Naive B cell (primary cell): ENCODE measurements at places on chromosomes 5 and 9. TPM values are rescaled to one million over a fixed set of nuclear protein-coding genes. Genes with fewer than 3 reads are reported as not detected.

DNA sequence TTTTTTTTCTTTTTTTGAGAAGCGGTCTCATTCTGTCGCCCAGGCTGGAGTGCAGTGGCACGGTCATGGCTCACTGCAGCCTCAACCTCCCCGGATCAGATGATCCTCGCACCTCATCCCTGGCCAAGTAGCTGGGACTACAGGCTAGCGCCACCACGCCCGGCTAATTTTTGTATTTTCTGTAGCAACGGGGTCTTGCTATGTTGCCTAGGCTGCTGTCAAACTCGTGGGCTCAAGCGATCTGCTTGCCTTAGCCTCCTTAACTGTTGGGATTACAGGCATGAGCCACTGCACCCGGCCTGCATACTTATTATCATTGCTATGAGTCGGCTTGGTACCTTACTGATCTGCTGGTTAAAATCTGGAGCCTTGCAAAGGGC lies 790 bp upstream of the IARS1 start:
- DNase-seq = no peak

DNA sequence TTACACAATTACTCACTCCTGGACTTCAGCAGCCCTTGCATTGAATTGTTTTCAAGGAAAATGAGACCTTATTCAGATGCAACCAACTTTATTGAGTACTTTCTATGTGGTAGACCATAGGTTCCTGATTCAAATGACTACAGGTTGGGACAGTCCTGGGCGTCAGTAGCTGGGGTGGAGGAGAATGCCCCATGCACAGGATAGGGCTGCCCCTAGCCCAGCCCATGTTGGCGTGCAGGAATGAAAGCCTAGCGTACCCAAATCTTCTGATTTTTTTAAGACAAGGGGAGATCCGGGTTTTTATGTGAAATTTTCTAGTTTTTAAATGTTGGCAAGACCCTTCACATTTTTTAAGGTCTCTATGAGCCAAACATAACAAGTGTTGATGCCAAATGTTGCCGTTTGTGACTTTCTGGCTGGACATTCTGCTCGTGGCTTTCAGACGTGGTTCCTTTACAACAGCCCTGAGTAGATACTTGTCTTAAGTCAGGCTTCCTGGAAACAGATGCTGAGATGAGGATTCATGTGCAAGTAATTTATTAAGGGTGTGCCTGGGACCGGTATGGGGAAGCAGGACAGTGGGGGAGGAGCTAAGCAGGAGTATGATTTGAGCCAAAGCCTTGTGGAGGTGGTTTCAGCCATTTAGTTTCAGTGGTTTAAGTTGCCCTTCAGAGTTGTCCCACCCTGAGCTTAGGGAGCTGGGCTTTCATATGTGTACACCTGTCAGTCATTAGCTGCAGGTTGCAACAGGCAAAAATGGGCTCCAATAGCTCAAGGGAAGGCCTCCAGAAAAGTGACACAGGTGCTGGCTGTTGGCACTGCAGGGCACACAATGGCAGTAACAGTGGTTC lies 154.1 kb downstream of the NTRK2 start:
- no peak for DNase-seq

DNA sequence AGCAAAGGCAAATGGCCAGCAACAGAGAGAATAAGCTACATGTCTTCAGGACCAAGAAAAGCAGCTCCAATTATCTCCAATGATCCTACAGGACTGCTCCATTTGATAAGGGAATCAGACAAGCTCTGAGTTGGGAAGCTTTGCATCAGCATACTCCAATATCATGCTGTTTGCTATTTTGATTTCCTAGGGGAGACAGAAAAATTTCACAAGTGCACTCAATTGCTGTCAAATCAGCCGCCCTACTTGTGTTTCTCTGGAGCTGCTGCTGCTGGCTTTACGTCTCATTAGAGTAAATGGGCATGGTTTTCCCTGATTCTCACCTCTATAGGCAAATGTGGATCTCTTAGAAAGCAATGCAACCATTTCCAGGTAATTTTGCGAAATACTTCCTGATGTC lies 201.7 kb downstream of the PRELID2 start:
- DNase-seq = no peak

GRCh38 chr5:16944816-16945562 lies 8.9 kb upstream of the MYO10 start:
- DNase-seq = no peak

GRCh38 chr5:146284016-146284415 lies 54.6 kb upstream of the POU4F3 start:
- no peak for DNase-seq

- DNase-seq = no peak
Observed at GRCh38 chr9:135221951-135222631, 134.6 kb downstream of the OLFM1 start.

PCDHGB7 gene
- polyA plus RNA-seq = not detected

ELP1 gene
- polyA plus RNA-seq = 13.2 TPM

LCP2 gene
- 2.9 TPM for polyA plus RNA-seq

BTNL3 gene
- polyA plus RNA-seq = not detected
